ENCODE measurements at places on chromosomes 2 and 18.

- DNase-seq: no peak
Observed at GRCh38 chr2:10487081-10487740, 39.1 kb upstream of the ODC1 start.

- DNase-seq: no peak
Observed at GRCh38 chr2:40161986-40162385, 289.9 kb downstream of the SLC8A1 start.

DNA sequence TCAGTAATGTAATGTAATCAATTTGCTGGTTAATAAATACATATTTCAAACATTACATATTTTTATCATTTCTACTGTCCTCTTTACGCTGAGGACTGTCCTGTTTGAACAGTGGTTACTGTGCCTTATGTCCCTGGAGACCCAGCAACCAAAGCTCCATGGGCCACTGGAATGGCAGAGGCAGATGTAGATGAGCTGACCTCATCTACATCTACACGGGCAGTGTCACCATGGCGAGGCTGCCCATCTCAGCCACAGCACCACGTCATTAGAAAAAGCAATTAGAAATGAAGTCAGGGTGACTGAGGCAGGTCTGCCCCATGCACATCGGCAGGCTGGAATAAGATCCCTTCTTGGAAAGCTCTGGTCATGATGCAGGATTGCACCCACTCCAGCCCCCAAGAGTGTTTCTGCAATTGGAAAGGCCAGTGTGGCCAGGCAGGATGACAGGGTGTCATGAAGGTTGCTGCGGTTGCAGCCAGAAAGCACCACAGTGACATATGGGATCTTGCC, 237.5 kb downstream of the NDUFA10 start:
- DNase-seq: no peak

GRCh38 chr2:10001586-10001985, 41.8 kb upstream of the KLF11 start:
- DNase-seq: no peak

GRCh38 chr18:37964885-37965571, 399.4 kb upstream of the CELF4 start:
- no peak for DNase-seq

- no peak for DNase-seq
Observed at GRCh38 chr2:240511351-240512108, 46.3 kb downstream of the ANKMY1 start.

DNA sequence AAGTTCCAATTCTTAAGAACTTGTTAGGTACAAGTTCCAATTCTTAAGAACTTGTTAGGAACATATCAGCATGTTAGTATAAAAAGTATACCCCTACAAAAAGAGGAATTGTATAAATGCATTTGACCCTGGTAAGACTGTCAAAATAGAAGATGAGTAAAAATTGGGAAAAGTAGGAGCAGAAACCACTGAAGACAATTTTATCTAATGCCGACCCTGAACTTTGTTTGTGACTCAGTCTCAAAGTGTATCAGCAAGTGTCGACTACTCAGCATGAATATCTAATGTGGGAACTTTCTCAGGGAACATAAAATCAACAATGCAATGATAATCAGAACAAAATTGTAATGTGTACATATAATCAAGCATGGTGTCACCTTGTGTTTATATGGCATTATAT, 583 bp upstream of the CD226 start:
- DNase-seq: no peak

- no peak for DNase-seq
Observed at GRCh38 chr2:104523921-104524320, 330.0 kb upstream of the POU3F3 start.

- DNase-seq: no peak
Observed at GRCh38 chr2:68475576-68475975, 8.2 kb downstream of the APLF start.

All from CD8-positive, alpha-beta T cell (primary cell).